Non-pigmented ciliary epithelial cell (primary cell): ENCODE measurements at places on chromosomes 3 and 15.

- no peak for DNase-seq
Observed at GRCh38 chr3:150823277-150823676, 60.3 kb upstream of the SIAH2 start.

DNA sequence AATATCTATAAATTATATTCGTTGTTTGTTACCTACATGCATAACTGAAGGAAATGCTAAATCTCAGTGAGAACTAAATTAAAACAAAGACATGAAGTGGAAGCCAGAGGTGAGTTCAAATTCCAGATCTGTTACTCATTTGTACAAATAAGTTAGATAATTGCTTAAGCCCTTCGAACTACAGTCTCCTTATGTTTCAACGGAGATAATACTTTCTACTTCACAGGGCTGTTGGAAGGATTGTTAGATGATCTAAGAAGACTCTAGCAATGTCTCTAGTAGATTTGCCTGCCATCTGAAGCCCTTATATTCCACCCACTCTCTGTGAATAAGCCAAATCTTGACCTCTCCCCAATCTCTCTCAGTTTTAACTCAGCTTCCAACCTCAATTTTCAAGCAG lies 125.8 kb downstream of the P2RY1 start:
- DNase-seq: no peak

DNA sequence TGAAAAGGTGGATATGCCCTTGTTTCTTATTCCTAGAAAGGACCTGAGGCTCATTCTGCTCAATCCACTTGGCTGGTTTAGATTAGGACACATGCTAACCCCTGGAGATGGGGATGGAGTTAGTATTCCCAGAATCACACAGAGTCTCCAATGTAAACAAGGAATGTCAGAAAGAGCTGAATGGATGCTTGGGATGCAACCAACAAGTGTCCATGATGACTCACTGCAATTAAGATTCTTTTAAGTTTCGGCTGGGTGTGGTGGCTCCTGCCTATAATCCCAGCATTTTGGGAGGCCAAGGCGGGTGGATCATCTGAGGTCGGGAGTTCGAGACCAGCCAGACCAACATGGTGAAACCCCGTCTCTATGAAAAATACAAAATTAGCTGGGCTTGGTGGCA lies 315.5 kb upstream of the AZI2 start:
- DNase-seq: no peak

GRCh38 chr3:1561427-1561826 lies 468.6 kb downstream of the CNTN6 start:
- DNase-seq: no peak

- peak; percentile 45 for DNase-seq
Observed at GRCh38 chr15:25391971-25392721, 46.7 kb downstream of the UBE3A start.

- no peak for DNase-seq
Observed at GRCh38 chr3:37125195-37126073, 48.9 kb downstream of the LRRFIP2 start.

DNA sequence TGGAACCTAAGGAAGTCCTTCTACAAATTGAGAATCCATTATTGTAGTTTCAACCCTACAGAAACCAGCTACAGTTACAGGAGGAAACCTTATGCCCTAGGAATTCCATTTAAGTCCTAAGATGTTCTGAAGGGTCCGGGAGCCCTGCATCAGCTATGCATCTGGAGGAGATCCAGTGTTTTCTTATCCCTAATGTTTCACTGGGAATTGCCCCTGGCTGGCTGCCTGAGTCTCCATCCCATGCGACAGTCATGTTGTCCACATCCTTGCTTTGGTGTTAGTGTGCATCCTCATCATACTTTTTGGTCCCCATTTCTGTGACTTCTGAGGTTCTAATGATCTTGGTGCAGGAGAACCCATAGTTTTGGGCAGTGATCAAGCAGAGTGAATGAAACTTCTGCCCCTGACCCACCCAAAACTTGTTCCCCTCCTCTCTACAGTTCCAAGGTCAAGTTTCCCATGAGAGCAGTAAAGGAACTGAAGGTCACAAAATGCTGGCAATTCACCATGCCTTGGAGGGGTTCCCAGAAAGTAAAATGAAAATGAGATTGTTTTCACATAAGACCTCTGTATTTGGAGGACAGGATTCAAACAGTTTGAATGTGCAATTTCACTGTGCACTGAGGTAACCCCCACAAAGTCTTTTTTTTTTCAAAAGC lies 121.9 kb upstream of the PHLDB2 start:
- no peak for DNase-seq

DNA sequence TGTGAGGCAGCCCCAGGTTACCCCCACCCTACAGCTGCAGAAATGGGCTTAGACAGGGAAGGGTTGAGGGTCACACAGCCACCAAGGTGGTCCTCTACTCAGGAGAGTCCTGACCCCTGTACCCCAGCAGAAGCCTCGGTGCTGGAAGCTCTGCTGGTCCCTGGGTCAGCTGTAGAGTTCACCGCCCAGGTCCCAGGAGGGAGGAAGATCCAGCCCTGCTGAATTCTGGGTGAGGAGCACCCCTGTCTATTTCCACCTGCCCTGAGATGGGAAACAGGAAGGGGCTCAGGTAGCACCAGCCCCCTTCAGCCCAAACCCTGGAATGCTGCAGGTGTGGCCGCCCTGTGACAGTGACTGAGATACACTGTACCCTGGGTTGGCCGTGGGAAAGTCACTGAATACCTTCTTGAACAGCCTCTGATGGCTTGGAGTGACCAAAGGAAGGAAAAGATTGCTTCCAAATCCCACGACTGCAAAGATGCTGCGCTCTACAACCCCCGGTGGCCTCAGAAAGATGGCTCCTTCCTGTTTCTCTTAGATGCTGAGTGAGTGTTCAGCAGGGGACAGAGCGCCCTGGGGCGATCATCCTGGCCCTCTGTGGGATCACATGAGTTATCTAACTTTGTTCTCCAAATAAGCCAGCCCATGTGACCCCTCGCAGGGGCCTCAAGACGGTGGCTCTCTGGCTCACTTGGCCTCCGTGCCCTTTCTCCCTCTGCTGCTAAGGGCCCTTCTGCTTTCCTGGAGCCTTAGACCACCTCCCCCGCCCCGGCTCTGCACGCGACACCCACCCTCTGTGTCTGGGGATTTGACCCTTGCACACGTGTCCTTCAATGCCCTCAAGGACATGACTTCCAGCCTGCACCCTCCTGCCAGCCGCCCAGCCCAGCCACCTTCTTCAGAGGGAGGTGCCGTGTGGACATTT lies 141.9 kb downstream of the NSMCE3 start:
- no peak for DNase-seq

- DNase-seq: no peak
Observed at GRCh38 chr3:117919621-117920020, 1115.0 kb downstream of the IGSF11 start.

- no peak for DNase-seq
Observed at GRCh38 chr3:181457190-181457589, 254.5 kb upstream of the SOX2 start.

DNA sequence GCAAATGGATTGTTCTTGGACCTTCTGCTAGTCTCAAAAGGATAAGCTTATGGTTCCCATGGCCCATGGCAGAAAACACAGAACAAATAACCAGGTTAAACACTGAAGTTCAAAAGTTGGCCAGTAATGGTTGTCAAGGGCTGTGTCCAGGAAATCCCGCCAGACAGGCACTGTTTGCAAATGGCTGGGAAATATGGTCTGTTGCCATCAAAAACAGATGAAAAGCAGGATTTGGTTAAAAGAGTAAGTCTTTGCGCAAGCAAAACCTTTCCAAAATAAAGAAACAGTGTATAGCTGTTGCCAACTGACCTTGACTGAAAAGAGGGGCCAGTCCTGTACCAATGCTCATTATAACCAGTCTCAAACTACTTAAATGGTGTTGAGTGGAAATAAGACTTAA lies 58.6 kb downstream of the WWTR1 start:
- DNase-seq: no peak

- no peak for DNase-seq
Observed at GRCh38 chr3:127775398-127776109, 46.8 kb downstream of the MGLL start.

GRCh38 chr3:27721717-27722564 lies at the start of gene EOMES:
EOMES (minus strand) TSS chr3:27722323; CDS start chr3:27722294, 29 bp downstream.
- DNase-seq: no peak

DNA sequence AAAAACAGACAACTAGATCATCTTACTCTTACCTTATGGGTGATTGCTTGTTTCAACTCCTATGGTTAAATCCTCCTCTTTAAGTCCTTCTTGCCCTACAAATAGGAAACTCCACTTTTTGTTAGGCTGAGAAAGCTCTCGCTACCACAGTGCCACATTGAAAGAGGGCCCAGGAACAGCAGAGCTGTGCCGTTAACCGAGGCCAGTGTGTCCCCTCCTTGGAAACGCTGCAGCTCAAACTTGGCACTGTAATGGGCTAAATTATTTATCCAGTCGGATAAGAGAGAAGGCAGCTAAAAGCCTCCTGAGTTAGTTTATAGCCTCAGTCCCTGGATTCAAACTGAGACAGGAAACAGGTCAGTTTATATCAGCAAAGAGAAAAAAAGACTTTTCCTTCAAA lies 46.1 kb downstream of the KBTBD12 start:
- no peak for DNase-seq

DNA sequence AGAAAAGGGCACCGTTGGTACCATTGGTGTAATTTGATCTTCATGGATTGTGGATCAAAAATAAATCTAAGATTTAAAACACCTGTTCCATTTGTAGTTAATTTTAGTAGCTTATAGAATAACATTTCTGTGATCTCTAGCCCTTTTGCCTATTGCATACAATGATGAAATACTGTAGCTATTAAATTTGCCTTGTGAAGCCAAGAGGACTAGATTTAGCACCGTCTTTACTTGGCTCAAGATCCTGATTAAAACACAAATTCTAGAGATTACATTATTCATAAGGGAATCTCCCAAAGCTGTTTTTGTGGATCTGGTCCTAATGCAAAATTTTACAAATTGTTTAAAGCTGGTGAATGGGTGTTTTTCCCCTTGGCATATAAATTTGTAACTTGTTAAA lies 8.2 kb downstream of the TBC1D23 start:
- DNase-seq: no peak

GRCh38 chr3:45246241-45246640 lies 20.2 kb upstream of the TMEM158 start:
- no peak for DNase-seq

DNA sequence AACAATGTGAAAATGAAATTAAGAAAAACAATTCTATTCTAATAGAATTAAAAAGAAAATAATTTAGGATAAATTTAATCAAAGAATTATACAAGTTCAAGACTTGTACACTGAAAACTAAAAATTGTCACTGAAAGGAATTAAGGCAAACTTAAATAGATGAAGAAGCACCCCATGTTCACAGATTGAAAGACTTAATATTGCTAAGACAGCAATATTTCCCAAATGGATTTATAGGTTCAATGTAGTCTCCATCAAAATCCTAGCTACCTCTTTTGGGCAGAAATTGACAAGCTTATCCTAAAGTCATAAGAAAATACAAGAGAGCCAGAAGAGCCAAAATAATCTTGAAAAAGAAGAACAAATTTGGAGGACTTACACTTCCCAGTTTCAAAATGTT lies 53.5 kb upstream of the UBE3A start:
- DNase-seq: no peak

GRCh38 chr3:127779747-127780146 lies 42.6 kb downstream of the MGLL start:
- no peak for DNase-seq

DNA sequence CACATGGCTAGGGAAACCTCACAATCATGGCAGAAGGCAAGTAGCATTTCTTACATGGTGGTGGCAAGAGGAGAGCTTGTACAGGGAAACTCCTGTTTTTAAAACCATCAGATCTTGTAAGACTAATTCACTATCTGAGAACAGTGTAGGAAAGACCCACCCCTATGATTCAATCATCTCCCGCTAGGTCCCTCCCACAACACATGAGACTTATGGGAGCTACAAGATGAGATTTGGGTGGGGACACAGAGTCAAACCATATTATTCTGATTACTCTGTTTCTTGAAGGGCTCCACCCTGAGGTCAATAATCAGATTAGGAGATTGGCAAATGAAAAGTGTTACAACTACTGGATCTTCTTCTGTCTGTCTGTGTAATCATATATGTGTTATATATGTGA lies 21.5 kb upstream of the TMEM45A start:
- no peak for DNase-seq

DNA sequence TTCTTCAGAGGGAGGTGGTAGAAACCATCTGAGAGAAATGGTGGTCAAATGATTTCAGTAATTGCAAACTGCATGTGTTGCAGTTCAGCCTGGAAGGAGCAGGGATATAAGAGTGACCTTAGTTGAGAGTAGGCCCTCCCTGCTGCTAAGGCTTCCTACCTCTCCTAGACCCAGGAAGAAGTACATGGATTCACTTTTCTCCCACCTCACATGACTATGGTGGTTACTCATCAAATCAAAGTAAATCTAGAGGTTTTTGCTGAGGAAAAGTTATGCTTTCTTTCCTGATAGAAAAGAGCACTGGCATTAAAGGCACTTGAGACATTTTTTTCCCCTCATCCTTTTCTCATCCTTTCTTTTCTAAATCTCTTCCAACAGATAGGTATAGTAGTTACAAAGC lies 43.2 kb upstream of the LEKR1 start:
- DNase-seq: no peak

GRCh38 chr3:17742880-17743657 lies 638 bp upstream of the TBC1D5 start:
- DNase-seq: no peak

DNA sequence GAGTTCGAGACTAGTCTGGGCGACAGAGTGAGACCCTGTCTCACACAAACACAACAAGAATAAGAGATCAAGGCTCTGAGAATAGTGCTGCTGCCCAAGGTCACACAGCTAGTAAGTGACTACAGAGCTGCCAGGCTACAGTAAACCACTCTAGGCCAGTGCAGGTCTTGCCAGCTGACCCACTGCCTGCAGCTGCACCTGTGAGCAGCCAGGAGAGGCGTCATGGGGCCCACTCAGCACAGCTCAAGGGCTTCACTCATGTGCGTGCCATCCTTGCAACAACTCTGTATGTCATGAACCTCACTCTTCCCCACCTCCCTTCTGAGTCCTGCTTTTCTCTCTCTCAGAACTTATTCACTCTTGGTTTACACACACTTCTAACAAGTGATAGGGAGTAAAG lies 176.7 kb downstream of the SMAD6 start:
- no peak for DNase-seq

DNA sequence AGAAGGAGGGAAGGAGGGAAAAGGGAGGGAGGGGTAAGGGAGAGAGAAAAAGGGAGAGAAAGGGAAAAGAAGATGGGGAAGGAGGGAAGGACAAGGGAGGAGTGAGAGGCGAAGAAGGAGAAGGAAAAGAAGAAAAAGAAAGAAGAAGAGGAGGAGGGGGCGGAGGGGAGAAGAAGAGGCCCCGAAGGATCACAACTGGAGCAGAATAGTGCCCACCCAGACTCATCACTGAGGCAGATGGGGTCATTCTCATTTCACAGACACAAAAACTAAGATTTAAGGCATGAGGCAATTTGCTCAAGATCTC lies 2.7 kb upstream of the ALAS1 start:
- DNase-seq: no peak

- DNase-seq: peak; percentile 83
Observed at GRCh38 chr3:171028779-171029232, 2.3 kb upstream of the SLC2A2 start.

- no peak for DNase-seq
Observed at GRCh38 chr15:60155661-60156060, 151.6 kb downstream of the FOXB1 start.
